ENCODE measurements at places on chromosomes 12 and 14.
A peak's percentile ranks its signal among the peaks of the same experiment; 100 is the strongest.

GRCh38 chr14:36702474-36702873, 40.8 kb downstream of the PAX9 start:
- DNase-seq = no peak

DNA sequence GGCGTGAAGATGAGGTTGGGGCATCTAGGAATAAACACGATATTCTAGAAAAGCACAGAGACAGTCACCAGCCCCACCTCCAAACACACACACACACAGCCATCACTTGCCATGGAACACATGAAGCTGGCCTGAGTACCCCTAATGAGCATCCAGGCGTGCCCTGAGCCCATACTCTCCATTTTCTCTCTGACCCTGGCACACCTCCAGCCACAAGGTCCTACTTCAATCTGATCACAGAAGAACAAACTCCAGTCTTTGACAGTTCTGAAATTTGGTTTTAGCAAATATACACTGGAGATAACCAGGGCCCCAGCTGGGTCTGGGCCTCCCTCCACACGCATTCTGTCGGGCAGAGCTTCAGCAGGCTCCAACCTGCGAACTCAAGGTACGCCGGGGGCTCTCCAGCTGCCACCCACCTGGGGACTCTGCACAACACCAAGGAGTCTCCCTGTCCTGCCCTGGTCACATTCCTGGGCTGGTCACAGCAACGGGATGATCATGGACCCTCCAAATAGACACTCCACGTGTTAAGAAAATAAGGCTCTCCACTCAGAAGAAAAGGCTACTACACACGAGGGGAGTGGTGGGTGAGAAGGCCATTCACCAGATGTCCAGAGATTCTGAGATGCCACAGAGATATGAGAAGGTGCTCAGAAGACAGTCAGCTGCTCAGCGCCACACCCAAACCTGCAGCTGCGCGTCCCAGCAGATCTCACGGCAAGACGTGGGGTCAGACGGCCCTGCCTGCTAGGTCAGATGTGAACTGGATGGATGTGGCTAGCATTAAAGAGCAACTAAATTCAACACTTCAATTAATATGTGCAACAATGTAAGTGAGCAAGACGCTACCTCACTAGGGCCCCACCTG, 57.0 kb upstream of the PNMA1 start:
- no peak for DNase-seq

DNA sequence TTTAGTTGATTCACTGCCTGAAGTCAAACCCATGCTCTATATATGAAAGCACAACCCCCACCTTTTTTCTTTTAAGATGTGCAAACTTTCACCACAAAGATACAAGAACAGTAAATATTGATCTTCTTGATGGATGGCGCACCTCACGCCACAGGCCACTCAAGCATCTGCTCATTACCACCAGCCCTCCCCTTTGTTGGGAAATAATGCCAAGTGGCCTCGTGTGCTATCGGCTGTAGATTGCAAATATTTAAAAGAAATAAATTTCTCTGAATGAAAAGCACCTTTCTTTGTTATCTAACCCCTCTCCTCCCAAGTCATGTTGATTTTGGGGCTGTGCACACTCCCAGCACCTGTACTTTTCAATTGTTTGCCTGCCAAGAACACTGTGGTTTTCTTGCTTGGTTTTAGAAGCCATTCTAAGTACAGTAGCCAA, 122.7 kb downstream of the C12orf42 start:
- no peak for DNase-seq

GRCh38 chr12:53268630-53269562, 797 bp downstream of the ESPL1 start:
- no peak for DNase-seq

GRCh38 chr12:98387444-98387843, 127.9 kb upstream of the TMPO start:
- DNase-seq = no peak

GRCh38 chr12:32714772-32715171, 35.7 kb downstream of the DNM1L start:
- no peak for DNase-seq

DNA sequence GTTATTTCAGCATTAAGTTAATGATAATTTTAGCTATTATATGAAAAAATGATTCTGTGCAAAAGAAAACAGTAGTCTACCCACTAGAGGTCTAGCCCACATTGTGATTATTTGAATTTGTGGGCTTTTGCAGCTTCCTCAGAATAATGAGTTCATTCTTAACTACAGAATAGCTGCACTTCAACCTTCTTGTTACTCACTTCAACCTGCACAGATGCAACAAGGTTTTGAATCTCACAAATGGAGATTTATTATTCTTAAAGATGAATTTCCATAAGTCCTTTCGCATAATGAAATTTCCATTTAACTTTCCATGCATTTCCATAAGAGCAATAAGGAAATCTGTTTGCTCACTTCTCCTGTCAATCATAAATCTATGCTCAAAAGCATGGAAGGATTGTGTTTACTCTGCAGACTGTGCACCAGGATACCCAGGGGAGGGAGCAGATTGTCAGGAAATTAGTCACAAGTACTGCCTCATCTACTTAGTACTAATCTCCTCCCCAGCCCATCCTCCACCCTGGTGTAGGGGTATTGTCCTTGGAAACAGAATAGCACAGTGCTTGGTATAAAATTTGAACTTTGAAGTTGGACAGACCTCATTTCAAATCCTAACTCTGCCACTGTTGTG, 24.1 kb downstream of the PTGER2 start:
- no peak for DNase-seq

DNA sequence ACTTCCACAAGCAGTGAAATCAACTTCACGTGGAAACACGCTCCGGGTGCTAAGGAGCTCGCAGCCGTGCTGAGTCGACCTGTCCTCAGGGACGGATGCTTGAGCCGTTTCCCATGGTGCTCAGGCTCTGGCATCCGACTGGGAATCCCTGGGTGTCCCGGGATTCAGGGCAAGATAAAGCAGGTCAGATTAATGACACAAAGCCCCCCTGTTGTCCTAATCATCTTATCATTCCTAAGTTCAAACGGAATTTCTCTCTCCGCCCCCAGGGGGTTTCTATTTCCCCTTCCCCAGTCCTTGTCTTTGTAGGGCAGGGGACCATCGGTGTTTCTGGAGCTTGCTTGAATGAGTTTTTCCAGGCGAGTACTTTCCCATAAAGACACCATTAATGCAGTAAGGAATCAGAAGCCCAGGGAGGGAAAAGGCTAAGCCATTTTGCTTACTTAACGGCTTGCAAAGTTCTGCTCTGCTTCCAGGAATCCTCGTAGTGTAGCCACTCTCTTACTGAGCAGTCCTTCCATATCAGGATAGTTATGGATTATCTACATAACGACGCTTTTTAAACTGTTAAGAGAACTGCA, 116.5 kb downstream of the TMEM132C start:
- no peak for DNase-seq

DNA sequence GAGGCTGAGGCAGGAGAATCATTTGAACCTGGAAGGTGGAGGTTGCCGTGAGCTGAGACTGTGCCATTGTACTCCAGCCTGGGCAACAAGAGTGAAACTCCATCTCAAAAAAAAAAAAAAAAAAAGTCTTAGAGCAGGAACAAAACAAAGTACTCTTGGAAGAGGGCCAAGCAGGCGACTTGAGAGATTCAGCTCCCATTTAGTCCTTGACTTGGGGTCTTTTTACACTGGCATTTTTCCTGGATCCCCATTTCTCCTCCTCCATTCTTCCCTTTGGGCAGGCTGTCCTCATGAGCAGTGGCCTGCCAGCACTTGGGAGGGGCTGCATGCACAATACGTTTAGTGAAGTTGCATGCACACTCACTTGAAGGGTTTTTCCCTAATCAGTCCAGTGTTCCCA, 72.9 kb downstream of the C14orf132 start:
- DNase-seq = no peak

DNA sequence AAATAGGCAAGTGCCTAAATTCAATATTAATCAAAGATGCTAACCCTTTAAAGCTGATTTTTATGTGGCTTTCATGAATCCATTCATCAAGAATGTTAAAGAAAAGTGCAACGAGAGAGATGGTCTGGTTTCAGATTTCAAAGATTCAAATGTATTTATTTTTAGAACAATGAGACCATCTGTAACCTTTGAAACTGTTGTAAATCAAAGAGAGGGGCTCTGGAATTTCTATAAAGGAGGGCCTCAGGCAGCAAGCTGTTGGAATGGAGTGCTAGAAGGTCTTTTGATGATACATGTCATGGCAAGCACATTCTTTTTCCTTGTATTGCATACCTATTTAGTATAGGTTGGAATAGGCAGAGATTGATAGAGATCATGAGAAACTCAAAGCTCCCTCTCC, 433.0 kb downstream of the LRIG3 start:
- no peak for DNase-seq

GRCh38 chr14:71273366-71273765, 366.1 kb downstream of the PCNX1 start:
- no peak for DNase-seq

DNA sequence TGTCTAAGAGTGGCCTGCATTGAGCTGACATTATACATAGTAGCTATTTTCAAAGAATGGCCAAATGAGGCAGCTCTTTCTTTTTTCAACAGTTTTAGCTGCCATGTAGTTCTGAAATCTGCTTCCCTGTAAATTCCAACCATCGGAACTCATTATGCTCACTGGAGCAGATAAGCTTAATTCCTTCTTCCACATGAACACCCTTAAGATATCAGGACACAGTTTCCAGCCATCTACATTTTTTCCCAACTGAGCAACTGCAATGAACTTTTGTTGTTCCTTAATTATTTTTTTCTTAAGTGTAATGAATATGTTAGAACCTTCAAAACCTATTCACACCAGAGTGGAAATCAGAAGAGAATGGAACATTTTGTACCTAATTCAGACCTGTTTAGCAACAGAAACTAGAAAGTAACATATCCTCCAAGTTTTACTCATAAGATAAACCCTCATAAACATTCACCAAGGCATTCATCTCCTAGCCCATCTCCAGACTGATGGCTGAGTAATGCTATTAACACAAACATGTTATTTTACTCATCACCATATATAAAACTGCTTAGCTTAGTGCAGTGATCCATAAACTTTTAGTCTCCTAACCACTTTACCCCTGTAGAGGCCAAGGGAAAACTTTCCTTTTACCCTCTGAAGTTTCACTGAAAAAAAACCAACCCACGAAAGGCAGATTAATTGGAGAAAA, 296.1 kb upstream of the SYT1 start:
- DNase-seq = no peak

DNA sequence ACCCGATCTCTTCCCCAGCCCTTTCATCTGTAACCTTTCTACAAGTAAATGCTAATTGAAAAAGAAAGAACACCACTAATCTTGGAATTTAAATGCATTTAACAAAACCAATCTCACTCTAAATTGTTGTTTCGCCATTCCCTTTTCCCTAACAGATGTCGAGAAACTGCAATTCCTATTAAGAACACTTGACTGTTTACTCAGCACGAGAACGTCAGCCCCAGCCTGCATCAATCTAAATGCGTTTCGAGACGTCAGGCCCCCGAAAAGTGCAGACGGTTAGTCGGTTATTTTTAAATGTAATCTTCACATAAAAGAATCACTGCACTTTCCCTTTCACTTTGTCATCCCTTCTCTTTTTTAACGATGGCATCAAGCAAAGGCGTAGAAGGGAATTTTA, 837.6 kb downstream of the VRK1 start:
- DNase-seq = no peak

DNA sequence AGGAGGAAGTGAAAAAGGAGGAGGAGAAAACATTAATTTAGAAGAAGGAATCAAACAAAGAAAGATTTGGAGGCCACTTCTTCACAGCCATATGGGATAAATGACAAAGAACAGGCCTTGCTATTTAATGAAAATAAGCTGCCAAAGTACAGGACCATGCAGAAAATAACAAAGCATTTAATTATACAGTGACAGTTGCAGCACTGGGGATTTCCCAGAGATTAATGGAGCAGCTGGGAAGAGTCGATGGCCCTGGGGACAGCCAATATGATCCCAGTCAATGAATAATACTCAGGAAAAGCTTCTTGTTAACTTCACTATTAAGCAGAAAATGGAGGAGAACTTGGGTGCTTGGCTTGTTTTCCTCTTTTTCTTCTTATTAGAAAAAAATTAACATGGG, 34.6 kb downstream of the RERG start:
- no peak for DNase-seq

DNA sequence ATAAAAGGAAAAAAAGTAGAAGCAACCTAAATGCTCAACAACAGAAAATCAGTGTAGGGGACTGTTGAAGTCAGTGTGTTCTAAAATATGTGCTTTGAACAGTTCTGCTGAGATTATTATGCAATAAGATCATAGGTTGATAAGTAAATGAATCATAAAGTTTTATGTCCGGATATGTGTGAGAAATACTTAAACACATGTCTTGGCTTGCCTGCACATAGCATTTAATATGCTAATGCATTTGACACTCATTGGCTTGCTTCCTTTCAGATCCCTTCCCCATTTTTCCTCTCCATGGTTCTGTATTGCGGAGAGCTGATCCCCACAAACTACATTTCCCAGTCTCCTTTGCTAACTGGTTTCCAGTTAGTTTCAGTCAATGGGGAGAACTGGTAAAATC, 573.8 kb upstream of the TBX3 start:
- DNase-seq = no peak

GRCh38 chr12:42217656-42218055, 20.4 kb downstream of the YAF2 start:
- DNase-seq = no peak

DNA sequence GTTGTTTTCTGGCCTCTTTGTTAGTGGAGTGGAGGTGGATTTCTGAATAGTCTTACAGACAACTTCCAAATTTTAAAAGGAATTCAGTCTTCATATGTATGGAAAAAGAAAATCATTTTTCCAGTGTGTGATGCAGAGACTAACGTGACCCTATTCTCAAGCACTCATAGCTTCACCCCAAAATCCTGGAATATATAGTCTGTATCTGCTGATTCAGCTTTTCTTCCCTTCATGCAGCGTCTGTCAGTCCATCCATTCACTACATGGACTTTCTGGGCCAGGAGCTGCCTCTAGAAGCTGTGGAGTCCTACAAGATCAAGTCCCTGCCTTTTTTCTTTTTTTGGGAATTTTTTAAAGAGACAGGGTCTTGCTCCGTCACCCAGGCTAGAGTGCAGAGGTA, 23.8 kb downstream of the KLC1 start:
- no peak for DNase-seq

DNA sequence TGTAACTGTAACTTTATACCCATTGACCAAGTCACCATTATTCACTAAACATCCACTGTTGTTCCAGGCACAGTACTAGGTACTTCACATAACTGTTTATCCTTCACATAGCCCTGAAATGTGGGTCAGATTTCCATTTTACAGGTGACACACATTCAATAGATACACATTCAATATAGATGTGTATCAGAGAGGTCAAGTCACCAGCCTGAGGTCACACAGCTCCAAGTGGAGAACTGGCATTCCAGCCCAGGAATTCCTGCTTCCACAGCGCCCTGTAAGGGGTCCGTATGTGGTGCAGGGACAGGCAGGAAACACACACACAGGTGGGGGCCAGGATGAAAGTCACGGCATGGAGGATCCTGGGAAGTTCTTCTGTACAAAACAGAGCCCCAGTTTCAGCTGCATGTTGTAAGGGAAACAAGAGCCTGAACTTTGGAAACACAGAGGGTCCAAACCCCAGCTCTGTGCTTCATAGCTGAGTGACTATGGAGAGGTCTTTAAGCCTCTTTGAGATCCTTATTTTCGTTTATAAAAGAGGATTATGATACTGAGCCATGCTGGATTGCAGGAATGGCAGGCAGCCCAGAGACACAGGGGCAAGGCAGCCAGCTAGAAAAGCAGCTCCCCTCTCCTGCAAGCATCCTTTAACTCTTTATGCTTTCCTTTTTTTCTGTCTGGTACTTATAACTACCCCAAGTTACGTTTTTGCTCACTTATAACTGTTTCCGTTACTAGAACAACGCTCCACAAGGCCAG, 50.3 kb upstream of the DICER1 start:
- no peak for DNase-seq

GRCh38 chr14:67722293-67722692, 20.6 kb downstream of the RDH12 start:
- DNase-seq = peak; percentile 64

- no peak for DNase-seq
Measured at GRCh38 chr12:19971361-19972280, 396.7 kb upstream of the PDE3A start.
